ENCODE measurements at places on chromosomes 6 and 20.

DNA sequence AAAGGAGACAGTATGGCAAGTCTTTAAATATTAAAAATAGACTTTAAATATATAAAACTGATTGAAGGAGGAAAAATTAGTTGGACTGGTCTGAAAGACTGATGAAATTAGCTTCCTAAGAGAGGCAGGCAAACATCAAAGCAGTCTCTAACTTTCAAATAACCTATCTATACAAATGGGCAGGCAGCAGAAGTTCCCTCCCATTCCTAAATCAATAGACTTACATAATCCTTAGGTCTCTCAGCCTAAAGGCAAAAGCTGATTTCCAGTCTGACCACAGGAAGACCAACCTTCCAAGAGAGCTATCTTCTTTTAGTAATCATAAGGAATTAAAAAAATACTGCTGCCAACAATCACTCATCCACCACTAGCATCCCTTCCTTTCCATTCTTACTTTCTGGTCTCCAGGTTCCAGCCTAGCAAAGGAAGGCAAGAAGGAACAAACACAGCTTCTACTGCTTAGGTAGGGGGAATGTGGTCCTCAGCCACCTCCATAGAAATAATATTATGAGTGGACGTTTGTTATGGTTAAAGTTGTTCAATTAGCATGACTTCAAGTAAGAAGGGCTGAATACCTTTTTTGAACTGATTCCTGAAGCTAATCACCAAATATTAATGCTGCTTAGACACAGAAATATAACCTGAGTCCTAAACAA lies 44.1 kb downstream of the SESN1 start:
- no peak for DNase-seq

DNA sequence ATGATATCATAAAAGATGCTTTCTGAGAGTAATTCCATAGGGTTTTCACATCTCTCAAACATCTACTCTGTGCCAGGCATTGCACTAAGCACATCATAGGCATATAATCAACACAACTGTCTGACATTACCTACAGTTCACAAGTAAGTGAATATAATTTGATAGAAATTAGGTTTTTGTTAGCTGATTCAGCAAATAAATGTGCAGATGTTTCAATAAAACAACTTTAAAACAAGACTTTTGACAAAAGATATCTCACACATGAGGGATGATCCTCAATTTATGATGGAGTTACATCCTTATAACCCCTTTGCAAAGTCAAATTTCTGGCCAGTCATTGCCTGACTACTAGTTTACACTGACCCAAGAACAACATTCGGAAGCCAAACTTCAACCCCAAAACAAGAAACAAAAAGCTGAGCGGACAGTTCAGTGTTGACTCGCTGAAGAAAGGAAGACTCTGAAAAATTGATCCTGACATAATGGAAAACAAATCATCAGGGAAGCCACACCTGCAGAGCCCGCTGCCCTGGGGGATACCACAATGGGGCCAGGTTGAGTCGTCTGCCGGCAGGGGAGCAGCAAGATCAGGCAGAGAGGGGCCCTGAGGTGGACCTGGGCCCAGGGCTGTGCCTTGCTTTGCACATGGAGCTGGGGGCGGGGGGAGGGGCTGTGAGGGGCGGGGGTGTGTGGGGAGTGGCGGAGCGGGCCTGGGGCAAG lies 739.2 kb upstream of the GJE1 start:
- DNase-seq = no peak

DNA sequence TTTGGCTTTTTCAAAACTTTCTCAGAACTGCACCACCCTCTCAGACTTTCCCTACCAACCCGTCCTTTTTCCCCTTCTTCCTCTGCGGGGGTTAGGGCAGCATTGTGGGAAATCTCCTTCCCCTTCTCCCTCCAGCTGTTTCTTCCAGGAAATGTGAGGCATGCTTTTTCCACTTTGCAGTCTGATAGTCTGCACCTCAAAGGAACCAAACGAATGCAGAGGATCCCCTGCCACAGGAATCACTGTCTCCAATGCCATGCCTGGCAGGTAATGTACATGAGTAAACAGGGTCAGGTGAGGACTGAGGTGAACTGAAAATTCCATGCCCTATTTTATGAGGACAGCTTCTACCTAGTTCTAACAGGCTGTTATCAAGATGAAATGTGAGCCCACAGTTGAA lies 218.4 kb downstream of the BCAS1 start:
- DNase-seq = no peak

DNA sequence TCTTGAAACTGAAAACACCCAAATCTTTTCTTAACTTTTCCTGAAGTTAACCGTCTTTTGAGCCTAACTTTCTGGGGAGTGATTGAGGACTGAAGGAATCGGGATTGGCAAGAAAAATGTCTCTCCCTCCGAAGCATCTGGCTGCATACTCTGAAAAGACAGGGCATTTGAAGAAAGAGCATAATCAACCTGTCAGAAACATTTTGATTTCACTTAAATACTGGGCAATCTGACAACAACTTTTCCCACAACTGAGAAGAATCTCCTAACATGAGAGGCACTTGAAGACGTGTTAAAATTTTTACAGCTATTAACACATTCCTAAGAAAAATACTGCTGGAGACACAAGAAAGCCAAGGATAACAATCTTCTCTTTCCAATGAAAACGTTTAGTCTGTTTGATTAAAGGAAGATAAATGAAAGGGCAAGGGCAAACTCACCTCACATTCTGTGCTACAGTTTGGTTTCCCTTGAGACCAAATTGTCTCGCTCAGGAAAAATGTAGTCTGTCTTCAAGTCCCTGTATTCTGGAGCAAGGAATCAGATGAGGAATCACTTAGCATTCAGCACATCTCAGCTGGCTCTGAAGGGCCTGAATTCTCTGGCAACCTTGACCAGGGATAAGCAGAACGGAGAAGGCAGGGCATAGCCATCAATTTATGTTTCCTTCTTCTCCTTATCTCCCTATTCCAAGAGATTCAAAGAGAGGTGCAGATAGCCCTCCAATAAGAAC lies 76.1 kb downstream of the TBX18 start:
- DNase-seq = no peak

- no peak for DNase-seq
Measured at GRCh38 chr6:134081506-134081905, 29.1 kb upstream of the SLC2A12 start.

DNA sequence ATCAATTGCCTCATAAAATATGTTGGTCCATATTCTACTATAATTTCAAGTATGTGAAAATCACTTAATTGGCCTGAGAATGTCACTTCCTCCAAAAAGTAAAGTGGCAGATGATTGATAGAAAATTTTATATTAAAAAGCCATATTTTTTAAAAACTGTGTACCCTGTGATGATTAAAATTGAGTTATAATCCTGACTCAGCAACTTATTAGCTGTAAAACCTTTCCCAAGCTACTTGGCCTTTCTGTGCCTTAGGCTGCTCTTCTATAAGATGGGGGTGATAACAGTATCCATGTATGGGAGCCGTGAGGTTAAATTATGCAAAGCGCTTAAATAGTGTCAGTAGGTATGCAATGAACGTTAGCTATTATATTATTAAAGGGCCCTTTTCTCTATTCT lies 524.4 kb downstream of the TFAP2A start:
- DNase-seq = no peak

- DNase-seq = peak; percentile 59
Measured at GRCh38 chr6:129766959-129767728, 57.2 kb upstream of the ARHGAP18 start.

DNA sequence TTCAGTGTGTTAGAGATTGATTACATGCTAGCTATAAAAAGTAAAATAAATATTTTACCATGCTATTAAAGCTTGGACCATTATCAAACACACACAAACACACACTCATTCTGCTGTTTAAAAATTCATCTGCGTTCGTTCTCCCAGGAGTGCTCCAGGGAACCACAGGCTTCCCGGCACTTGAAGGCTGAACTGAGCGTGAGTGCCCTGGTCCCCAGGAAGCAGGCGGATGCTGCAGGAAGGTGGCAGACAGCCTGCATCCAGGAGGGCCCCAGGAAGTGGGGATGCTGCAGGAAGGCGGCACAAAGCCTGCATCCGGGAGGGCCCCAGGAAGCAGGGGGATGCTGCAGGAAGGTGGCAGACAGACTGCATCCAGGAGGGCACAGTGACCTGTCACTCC lies 147.2 kb upstream of the SNX9 start:
- DNase-seq = no peak

GRCh38 chr6:80733641-80734040 lies 627.2 kb downstream of the BCKDHB start:
- DNase-seq = no peak

GRCh38 chr6:120960761-120961160 lies 373.5 kb downstream of the TBC1D32 start:
- DNase-seq = no peak

DNA sequence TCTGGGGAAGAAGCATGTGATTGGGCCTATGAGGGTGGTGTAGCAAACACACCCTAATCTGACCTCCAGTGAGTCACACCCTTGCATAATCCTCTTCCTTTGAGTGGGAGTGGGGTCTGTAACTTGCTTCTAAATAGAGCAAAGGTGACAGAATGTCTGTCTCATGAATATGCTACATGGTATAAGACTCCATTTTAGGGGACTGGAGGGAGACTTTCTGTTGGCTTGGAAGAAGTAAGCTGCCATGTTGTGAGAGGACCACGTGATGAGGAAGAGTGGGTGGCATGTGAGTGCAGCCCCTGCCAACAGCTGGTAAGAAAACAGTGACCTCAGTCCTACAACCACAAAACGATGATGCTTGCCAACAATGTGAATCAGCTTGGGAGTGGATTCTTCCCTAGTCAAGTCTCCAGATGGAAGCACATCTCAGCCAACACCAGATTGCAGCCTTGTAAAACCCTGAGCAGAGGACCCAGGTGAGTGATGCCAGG lies 3.7 kb downstream of the AK9 start:
- no peak for DNase-seq

- DNase-seq = no peak
Measured at GRCh38 chr6:90819483-90819882, 232.6 kb upstream of the MAP3K7 start.

- DNase-seq = no peak
Measured at GRCh38 chr20:4946585-4946984, 54.7 kb downstream of the SLC23A2 start.

DNA sequence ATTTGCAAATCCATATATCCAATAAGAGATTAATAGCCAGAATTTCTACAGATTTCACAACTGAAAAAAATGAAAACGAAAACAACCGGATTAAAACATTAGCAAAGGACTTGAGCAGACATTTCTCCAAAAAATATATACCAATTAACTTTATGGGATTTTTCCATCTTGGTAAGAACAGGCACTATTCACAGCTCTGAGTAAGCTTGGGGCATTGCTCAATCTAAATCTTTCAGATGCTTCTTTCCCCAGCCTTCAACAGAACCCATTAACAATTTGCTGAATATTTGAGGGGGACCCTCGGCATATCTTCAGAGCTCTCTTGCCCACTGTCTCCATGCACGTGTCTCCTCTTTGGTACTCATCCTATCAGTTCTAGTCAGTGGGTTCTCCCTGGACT lies 111.7 kb upstream of the CD93 start:
- no peak for DNase-seq

DNA sequence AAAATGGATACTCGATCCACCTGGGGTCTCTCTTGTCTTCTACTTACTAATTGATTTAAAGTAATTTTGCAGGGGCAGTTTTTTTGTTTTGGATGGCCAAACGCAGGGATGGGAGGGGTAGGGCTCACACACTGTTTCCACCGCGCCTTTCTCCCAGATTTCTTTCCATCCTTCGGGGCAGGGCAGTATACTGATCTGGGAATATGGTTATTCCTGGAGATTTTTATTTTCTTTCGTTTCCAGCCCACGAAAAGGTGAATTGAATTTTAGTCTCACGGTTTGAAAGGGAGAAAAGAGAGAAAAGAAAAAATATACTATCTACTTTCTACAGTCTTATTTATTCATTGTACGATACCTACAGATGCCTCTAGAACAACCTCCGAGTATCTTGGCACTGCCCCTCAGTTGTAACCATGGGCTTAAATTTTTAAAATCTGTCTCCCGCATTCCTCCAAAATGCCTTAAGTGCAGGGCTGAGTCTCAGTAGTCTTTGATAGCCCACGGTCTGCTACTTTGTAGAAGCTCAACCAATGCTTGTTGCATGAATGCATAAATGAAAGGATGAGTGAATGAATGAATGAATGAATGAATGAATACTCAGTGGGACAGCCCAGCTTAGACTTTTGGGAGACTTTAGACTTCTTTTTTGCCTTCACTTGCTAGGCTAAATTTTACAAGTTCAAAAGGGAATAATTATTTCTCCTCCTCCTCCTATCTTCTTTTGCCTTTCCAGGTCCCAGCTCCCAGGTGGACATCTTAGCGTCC lies 18.1 kb upstream of the TRIM27 start:
- no peak for DNase-seq

- DNase-seq = no peak
Measured at GRCh38 chr6:27562027-27562410, 89.1 kb upstream of the ZNF184 start.

DNA sequence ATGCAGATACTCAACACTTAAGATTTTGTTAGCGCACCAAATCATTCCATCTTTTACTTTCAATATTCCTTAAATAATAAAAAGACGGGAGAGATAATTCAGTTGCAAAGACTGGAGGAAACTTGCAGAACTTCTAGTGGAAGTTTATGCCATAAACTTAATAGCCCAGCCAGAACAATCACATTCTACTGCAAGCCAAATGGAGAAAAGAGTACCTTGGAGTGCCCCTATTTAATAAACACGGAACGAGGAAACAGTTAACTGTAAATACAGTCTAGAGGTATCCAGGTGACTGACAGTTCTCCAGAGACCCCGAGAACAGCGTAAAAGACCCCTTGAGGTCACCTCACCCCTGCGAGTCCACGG lies 635 bp downstream of the SLC35B3 start:
- DNase-seq = no peak

DNA sequence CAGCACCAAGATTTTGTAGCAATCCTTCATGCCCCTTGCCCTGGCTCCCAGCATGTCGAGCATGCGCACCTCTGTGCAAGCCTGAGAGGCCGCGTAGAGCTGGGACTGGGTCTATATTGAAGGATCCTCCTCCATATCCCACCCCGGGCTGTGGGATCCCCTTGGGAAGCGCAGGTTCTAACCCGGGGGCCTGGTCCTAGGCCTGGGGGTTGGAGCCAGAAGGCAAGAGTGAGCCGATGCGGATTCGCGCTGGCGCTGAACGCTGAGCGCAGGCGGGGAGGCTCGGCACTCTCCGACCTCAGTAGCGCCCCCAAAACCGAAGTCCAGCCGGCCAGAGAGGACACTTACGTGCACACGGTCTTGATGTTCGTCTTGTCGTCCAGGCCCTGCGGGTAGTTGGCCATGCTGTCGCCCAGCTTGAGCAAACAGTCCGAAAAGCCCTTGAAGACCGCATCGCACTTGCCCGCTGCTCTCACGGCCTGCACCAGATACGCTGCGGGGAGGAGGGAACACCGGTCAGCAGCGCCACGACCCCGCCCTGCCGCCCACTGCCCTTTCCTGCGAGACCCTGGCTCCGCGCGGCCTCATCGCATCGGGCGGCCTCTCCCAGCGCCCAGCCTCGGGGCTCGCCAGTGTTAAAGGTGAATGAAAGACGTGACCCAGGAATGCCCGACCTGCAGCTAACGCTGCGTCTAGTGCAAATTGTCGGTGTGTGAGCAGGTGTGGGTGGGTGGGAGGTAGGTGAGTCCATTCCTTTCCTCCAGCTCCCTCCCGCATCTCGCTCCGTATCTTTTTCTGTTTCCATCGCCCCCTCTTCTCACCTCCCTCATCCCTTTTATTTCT lies 4.5 kb downstream of the NRN1 start:
- no peak for DNase-seq
